Stimulated activated CD4-positive, alpha-beta T cell treated with anti-CD3 and anti-CD28 coated beads, Interleukin-2, amount 100 ng/mL, for 4 hours (primary cell): ENCODE measurements at places on chromosomes 4 and X.

GRCh38 chr4:129788486-129788885 lies 692.5 kb downstream of the C4orf33 start:
- no peak for DNase-seq

- DNase-seq: no peak
These were observed 34.4 kb upstream of the EFNB1 start for GRCh38 chrX:68794461-68794860.

DNA sequence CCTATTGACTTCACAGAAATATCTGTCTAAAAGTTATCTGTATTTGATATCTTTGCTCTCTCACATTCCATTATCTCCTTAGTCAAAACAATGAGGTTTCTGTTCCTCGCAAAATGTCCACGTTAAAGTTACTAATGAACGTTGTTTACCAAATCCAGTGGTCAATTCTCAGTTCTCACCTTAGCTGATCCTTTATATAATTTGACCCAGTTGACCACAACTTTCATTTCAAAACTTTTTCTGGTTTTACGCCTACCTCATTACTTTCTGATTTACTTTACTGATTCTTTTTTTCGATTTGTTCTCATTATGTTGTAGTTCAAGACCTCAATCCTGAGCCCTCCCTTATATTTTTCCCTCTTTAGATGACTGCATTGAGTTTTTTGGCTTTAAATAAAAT lies 186.6 kb downstream of the IL1RAPL1 start:
- no peak for DNase-seq

DNA sequence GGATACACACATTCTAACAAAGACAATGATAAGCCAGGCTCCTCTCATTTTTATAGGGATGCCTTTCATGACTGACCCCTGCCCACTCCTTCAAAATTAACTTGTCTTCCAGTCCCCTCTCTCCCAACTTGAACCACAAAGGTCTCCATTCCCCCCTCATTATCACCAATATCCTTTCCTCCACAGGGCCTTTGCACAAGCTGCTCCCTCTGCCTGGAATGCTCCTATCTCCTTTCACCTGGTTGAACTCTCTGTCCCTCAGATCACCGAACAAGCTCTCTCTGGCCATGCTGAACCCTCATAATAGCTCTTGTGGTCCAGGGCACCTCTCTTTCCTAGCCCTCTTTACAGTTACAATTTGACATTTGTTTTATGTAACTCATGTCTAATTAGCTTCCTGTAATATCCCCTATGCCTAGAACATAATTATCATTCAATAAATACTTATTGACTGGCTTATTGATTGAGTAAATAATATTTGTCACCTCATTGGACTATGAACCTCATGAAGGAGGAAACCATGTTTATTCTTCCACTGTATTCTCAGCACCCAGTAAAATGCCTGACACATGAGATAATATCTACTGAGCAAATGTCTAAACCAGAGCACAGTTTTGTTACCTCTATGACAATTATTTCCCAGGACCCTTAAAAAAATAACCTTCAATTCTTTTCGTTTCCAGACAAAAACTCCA lies 266.3 kb upstream of the RASGEF1B start:
- DNase-seq: no peak

DNA sequence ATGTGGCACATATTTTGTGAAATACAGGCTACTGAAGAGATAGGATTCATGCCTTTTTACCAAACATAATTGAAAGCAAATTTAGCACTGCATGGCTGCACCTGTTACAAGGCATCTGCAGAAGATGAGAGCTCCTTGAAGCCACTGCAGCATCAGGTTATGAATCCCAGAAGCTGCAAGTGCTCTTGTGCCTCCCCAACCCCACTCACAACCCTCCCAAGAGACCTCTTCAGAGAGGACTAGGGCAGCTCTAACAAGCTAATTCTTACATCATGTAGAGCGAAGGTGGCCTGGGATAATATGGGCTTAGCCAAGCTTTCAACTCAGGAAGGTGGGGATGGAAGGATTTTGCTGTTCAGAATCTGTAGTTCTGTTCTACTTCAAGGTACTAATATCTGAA lies 27.2 kb downstream of the MFAP3L start:
- no peak for DNase-seq
